ENCODE measurements at places on chromosomes 3 and 15.

GRCh38 chr15:56628893-56629532 lies 104.3 kb downstream of the ZNF280D start:
- no peak for DNase-seq

- no peak for DNase-seq
These were observed 139.1 kb upstream of the RAD18 start for GRCh38 chr3:9102240-9102981.

DNA sequence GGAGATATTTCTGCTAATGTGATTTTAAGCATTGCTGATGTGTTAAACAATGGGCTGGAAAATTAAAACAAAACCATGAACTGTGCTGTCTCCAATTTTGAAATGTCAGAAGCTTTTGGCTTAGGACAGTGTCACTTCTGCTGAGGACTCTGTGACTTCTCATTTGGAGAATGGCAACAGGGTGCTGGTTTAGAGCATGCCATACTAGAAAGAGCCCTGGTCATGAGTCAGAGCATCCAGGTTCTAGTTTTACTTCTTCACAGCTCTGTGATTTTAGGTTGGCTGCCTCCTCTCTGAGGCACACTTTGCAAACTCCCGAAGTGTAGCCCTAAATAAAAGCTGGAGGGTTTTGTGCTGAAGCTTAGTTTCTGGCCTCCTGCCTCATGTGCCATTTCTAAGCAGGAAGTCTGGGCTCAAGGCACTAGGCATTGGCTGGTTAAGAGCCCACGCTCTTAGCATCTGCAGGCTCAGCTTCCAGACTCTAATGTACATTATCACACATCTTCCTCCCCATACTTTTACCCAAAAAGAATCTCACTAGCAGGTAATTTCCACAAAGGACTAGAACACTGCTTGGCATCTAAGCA lies 193.8 kb downstream of the CNTN3 start:
- no peak for DNase-seq

DNA sequence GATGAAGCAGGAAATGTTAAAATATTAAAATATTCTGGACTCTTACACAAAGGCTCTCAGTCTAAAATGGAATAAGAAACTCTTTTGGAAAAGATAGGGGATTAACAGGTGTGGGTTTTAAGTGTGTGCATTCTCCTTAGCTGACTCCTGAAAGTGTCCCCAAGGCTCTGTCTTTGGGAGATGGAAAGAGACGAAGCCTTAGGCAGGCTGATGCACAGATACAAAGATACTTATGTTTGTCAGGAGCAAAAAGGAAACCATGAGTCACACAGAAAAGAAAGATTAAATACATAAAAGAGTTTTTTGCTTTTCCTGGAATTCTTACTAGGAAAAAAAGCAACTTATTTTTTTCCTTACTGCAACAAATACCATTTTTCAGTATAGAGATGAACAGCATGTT lies 23.8 kb upstream of the ABI3BP start:
- no peak for DNase-seq

GRCh38 chr3:150925751-150926201 lies 20.5 kb upstream of the MINDY4B start:
- peak; percentile 68 for DNase-seq

GRCh38 chr3:35664460-35664919 lies 25.2 kb downstream of the ARPP21 start:
- no peak for DNase-seq

DNA sequence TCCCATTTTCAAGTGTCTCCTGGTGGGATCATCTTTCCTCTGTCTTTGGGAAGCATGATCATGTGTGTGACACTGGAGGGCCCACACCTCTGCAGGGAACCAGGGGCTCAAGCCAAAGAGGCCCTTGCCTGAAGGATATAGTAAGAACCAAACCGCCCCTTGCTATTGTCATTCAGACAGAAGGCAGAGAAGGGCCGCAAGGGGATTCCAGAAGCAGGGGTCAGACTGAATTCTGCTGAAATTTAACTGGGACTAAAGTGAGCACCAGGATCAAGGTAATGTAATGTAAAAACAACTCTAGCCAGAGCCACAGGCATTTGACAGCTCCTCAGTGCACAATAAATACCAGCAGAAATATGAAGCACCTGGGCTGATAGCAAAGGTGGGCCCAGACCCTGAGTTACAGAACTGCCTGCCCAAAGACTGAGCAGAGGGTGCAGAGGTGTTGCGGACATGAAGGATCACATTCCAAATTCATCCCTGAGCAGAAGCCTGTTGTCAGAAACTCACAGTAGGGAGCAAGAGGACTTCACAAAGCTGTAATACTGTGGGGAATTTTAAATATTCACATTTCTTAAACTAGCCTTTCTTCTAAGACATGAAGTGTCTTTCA lies 46.0 kb upstream of the RASGRF1 start:
- DNase-seq = no peak

DNA sequence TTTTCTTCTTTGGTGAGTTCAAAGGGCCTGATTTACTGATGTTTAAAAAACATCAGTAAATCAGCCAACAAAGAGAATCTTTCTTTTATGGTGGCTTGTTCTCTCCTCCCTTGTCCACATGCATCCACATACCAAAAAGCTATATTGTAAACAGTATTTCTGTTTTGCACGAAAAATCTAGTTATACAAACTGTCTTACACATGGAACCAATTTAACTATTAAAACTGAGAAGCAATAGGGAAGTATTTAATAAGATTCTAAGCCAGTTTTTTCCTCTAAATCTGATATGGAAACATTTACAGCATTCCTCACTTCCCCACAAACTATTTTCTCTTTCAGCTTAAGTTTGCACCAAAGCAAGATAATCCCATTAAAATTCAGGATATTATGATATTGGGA lies 110.8 kb upstream of the ICE2 start:
- no peak for DNase-seq

Data from activated CD4-positive, alpha-beta memory T cell treated with anti-CD3 and anti-CD28 coated beads for 36 hours (primary cell).